ENCODE measurements at places on chromosomes 5 and 9.

GRCh38 chr9:73863924-73864323, 633.2 kb upstream of the RORB start:
- DNase-seq, result no peak

DNA sequence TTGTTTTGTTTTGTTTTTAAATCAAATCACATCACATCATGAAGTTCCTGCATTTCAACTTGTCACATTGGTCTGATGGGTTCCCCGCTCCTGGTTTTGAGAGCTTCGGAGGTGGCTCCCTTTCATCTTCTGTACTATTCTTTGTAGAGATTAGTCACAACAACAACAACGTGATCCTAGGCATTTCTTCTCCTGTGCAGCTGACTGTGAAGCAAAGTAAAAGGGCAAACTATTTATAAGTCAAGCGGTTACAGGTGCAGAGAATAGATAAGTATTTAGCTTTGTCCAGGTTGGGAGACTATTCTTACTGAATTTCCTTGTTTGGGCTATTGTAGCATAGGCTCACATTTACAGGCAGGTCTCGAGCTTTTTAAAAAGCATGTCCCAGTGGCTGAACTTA, 197.7 kb upstream of the CDKN2B start:
- no peak for DNase-seq

- DNase-seq, result no peak
Measured at GRCh38 chr5:89396278-89396954, 513.4 kb upstream of the MEF2C start.

- peak; percentile 22 for DNase-seq
Measured at GRCh38 chr5:107951309-107951708, 280.6 kb upstream of the EFNA5 start.

DNA sequence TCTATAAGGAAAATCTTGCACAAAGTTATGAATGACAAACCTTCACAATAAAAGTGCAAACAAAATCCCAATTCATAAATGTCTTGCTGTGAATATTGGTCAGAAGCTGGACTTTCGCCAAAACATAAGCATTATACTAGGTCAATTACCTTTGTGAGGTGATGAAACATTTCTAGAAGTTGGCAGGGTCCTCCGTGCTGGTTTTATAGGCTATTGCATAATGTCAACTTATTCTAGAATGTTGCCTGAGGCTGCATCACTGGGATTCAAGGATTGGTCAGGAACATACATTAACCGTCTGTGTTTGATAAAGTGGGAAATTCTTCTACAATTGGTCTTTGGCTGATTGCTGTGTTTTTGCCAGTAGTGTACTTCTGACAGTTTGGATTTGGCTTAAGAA, 49.8 kb upstream of the PALM2AKAP2 start:
- DNase-seq, result no peak

DNA sequence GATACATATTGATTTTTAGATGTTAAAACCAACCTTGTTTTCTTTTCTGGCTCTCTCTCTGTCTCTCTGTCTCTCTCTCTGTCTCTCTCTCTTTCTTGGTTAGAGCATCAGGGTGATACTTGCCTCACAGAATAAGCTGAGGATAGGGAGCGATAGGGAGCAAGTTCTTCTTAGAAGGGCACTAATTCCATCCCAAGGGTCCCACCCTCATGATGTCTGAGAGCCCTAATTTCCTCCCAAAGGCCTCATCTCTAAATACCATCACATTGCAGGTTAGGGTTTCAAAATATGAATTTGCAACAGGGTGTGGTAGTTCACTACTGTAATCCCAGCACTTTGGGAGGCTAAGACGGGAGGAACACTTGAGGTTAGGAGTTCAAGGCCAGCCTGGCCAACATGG, 4.8 kb upstream of the KIF3A start:
- no peak for DNase-seq

DNA sequence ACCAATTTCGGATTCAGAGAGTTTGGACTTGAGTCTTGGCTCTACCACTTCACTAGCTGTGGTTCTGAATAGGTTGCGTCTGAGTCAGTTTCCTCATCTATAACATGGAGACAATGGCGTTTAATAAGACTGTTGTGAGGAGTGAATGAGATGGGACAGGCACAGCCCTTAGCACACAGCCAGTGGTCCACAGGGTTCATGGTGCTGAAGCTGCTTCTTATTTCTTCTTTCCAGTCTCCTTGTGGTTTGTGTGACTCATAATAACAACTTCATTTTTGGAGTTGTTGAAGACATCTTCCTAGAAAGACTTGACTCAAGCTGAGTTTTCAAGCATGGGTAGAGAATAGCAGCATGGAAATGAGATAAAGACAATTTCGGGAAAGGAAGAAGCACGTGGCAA, 172.6 kb upstream of the PPP2R2B start:
- no peak for DNase-seq

GRCh38 chr9:129696944-129697655, 31.7 kb downstream of the PRRX2 start:
- DNase-seq, result peak; percentile 51

GRCh38 chr9:94665613-94666012, 26.3 kb upstream of the FBP1 start:
- no peak for DNase-seq

DNA sequence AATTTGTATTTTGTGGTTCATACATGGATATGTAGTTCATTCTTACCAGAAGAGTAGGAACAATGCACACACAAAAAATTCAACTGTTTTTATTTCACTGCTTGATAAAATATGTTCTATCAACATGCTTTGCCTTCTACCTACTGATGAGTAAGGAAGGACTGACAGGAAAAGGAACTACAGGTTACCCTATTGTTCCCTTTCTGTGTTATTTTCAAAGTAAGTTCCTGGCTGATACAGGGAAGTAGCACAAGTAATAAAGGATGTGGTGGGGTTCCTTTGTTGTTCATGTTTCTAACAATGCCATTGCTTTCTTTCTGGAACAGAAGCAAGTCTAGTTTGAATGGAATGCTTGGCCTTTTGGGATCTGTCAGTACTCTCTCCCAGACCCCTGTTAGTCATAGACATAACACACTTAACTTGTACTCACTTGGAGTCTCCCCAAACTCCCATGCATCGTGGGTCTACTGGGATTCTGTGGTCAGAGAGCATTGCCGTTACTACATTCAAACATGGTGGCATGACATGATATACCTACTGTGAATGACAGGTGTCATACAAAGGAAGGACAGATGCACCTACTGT, 20.2 kb upstream of the ALDOB start:
- no peak for DNase-seq

DNA sequence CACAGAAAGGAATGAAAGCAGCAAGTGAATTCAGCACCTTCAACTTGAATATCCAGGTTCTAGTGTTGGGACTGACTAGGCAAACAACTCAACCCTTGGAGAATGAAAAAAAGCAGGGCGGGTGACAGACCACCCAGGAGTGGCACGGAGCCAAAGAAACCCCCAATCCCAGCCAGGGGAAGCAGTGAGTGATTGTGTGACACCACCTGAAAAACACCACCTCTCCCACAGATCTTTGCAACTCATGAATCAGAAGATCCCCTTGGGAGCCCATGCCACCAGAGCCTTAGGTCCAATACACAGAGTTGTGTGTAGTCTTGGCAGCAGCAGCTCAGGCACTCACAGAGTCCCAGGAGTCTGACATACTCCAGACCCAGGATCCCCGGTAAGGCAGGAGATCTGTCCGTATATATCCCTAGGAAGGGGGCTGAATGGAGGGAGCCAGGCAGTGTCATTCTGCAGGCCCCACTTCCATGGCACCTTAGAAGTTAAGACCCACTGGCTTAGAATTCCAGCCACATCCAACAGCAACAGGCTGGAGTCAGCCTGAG, 22.1 kb upstream of the ROR2 start:
- no peak for DNase-seq

DNA sequence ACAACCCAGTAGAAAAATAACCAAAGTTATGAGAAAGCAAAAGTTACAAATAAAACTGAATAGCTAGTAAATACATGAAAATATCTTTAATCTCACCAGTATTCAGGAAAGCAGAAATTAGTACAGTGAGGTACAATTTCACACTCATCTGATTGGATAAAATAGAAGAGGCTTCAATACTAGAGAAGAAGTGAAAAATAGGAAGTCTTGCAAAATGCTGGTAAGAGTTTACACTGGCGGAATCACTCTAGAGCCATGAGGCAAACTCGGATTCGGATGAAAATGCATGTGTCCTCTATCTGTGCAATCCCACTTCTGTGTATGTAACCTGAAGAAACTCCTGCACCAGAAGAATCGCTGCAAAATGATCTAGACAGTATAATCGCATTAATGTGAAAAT, 128.9 kb downstream of the CCDC192 start:
- DNase-seq, result no peak

GRCh38 chr5:174722500-174722899, 1.9 kb upstream of the MSX2 start:
- no peak for DNase-seq

- DNase-seq, result no peak
Measured at GRCh38 chr9:94874316-94874715, 147.8 kb downstream of the AOPEP start.

- DNase-seq, result peak; percentile 59
Measured at GRCh38 chr5:98769210-98769958, 4.1 kb upstream of the RGMB start.

DNA sequence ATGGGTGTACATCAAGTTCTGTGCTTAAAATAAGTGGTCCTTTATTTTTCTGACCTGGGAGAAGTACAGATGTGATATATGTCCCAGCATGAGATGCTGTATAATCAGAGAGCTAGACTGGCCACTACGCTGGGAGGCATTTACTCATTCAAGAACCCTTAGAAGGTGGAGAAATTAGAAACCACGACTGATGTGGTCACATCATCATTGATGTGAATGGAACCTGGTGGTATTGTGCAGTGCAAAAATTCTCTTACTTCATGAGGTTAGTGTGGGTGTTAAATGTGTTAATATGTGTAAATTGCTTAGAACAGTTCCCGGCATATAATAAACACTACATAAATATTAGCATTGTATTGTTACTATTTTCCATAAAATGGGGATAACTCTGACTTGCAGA, 69.5 kb upstream of the CKMT2 start:
- DNase-seq, result no peak

GRCh38 chr5:78907255-78907891, 77.7 kb downstream of the ARSB start:
- DNase-seq, result peak; percentile 66

DNA sequence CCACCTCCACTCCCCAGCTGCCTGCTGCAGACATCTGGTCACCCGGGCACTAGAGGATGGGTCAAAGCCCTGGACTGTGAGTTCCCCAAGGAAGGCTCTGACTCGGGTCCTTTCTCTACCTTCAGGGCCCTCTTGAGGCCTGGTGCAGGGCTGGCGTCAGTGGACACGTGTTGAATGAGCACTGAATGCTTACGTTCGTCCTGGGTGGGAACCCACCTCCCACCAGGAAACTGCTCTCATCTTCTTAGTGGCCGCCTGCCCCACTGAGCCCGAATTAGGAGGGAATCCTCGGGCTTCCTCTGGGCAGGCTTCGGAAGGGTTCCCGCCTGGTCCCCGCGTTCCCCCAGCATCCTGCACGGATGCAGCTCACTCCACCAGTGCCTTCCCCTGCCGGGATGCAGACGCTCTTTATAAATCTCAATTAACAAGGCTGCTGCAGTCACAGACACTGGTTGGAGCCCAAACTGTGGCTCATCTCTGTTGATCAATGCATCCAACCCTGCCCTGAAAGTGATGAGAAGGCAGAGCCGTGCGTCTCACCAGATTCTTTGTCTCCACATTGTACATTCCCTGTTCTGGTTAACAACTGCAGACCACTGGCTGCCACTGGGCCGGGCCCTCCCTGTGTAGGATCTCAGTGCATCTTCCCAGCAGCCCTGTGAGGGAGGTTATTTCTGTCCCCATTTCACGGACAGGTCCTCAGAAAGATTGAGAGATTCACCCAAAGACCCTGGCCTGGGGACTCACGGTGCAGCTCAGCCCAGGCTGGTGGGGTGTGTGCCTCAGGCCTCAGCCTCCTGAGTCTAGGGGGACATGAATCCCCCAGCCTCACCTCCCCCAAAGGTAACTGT, 168.8 kb downstream of the GAPVD1 start:
- DNase-seq, result no peak

- no peak for DNase-seq
Measured at GRCh38 chr5:11415751-11416150, 488.5 kb downstream of the CTNND2 start.

DNA sequence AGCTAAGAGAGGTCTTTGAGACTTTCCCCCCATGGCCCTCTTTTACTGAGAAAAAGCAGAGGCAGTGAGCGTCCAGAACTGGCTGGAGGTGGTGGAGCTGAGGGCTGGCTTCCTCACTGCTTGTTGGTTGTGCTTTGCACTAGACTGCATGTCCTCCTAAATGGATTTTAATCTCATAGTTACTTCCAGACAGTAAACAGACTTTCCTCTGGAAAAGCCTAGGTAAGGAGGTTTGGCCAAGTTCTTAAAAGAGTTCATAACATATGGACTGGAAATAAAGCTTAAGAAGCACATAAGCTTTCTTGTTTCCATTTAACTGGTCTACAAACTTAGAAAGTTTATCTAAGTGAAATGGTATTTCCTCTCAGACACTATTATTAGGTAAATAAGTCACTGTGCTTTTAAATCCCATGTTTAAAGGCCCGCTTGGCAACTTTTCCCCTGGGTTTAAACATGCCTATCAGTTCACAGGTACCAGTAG, 2.0 kb downstream of the ASPN start:
- DNase-seq, result no peak
